ENCODE measurements at places on chromosomes 16 and 17.

- DNase-seq = no peak
These were observed 1631.8 kb downstream of the CDH8 start for GRCh38 chr16:60404401-60404800.

- DNase-seq = no peak
These were observed 89.8 kb downstream of the KATNIP start for GRCh38 chr16:27639561-27640276.

DNA sequence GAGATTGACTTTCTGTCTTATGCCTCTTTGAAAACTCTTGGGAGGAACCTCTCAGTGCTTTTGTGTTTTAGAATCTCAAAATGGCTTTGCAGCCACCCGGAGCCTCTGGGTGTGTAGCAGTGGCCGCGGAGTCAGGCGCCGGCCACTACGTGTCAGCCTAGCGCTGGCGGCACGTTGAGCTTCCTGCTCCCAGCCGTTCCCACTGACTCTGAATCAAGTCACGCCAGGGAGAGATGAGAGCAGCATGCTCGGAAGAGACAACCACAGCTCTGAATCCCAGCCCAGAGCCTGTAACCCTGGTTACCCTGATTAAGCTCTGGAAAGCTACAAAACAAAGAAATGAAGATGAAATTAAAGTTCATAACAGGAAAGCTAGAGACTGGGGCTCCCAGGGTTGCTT is 97.4 kb upstream of the CACNG5 start:
- no peak for DNase-seq

- no peak for DNase-seq
These were observed 1.6 kb downstream of the COASY start for GRCh38 chr17:42563543-42563942.

- DNase-seq = no peak
These were observed 100.8 kb upstream of the CORO6 start for GRCh38 chr17:29723278-29724047.

DNA sequence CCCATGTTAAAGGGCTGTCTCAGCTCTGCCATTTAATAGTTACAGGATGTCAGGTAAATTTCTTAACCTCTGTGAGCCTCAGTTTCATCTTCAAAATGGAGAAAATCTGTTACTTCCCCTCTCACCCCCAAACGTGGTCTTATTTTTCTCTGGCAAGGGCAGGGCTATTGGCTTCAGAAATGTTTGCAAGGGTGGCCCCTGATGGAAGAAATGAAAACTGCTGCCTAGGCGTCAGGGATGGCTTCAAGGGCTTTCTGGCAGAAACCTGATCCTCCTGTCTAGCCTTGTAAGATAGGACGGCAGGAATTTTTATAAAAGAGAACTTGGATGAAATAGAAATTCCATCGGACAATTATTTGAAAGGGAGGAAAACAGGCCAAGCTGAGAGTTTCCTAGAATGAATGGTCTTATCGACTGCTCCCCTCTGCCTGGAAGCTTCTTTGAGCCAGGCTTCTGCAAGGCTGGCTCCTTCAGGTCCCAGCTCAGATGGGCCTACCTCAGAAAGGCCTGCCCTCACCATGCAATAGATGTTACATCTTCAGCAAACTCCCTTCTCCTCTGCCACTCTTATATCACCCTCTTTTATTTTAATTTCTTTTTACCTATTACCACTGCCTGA is 43.0 kb upstream of the TANGO6 start:
- DNase-seq = no peak

DNA sequence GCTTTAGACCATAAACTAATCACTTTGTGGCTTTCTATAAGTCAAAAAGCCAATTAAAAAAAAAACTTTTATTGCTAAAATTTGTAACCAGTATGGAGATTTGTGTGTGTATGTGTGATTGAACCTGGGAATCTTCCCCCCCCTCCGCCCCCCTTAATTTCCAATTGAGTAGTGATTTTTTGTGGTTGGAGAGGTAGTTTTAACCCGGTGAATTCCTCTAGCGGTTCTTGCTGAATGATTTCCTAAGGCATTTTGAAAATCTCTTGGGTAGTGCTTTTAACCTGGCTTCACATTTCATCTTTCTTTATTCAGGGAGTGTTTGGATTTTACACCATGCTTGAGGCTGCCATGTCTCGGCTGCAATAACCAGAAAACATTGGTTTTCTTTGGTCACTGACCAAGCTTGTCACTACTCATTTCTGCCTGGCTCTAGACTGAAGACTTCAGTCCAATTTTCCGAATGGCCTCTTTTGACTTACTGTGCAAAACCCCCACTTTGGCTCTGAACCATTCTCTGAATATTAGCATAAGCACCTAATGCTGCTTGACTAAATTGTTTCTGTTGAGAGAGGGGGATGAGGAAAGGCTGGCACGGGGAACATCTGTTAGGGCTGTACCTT is 35.6 kb downstream of the PRKCA start:
- DNase-seq = no peak

DNA sequence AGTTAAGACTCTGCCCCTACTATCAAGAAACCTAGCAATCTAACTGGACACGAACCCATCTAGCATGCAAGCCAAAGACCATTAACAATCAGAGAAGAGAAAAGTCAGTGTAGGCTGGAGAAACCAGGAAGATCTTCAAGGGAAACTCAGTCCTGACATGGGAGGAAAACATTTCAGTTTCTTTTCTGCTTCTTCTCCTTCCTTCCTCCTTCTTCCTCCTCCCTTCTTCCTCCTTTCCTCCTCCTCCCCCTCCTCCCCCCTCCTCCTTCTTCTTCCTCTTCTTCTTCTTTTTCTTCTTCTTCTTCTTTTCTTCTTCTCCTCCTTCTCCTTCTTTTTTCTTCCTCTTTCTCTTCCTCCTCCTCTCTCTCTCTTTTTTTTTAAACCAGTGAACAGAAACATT is 29.6 kb upstream of the SHISA9 start:
- DNase-seq = no peak

GRCh38 chr16:21937336-21937829 is 15.8 kb upstream of the UQCRC2 start:
- no peak for DNase-seq

DNA sequence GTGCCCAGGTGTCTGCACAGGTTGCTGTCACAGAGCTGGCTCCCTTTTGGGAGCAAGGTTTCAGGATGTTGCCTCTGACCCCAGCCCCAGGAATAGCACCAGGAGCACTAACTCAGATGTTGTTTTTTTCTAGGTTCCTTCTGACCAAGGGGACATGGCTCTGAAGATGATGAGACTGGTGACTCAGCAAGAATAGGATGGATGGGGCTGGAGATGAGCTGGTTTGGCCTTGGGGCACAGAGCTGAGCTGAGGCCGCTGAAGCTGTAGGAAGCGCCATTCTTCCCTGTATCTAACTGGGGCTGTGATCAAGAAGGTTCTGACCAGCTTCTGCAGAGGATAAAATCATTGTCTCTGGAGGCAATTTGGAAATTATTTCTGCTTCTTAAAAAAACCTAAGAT is 28.1 kb downstream of the SCPEP1 start:
- DNase-seq = no peak

DNA sequence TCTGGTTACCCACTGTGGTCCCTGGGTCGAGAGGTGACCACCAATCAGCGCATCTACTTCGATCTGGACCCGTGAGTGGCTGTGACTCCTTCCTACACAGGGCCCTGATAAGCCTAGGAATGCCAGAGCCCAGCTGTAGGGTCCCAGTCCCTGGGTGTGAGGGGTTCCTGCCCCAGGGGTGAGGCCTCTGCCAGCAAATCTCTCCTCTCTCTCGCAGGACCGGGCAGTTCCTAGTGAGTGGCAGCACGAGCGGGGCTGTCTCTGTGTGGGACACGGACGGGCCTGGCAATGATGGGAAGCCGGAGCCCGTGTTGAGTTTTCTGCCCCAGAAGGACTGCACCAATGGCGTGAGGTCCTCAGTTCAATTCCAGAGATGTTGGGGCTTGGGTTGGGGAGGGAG is 2.2 kb upstream of the EFNB3 start:
- no peak for DNase-seq

- no peak for DNase-seq
These were observed 33.9 kb downstream of the CMTM4 start for GRCh38 chr16:66662445-66663194.

GRCh38 chr16:89246383-89246902 is 28.9 kb downstream of the ZNF778 start:
- no peak for DNase-seq

- DNase-seq = no peak
These were observed 10.6 kb upstream of the CCL5 start for GRCh38 chr17:35890774-35891155.

DNA sequence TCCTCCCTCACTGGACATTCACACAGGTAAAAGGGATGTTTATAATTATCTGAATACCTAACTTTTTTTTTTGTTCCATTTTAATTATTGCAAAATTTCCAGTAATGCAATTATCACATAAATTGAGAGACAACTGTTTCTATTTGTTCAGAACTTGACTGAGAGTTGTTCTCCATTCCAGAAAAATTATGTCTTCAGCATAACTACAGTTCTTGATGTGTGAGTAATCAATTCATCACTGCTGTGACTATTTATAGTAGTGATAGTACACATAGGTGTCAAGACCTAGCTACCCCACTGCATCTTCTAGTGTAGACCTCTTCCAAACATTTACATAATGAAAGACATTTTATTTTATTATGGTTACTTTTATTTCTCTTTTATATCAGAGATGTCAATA is 5.8 kb upstream of the TNRC6A start:
- DNase-seq = no peak

DNA sequence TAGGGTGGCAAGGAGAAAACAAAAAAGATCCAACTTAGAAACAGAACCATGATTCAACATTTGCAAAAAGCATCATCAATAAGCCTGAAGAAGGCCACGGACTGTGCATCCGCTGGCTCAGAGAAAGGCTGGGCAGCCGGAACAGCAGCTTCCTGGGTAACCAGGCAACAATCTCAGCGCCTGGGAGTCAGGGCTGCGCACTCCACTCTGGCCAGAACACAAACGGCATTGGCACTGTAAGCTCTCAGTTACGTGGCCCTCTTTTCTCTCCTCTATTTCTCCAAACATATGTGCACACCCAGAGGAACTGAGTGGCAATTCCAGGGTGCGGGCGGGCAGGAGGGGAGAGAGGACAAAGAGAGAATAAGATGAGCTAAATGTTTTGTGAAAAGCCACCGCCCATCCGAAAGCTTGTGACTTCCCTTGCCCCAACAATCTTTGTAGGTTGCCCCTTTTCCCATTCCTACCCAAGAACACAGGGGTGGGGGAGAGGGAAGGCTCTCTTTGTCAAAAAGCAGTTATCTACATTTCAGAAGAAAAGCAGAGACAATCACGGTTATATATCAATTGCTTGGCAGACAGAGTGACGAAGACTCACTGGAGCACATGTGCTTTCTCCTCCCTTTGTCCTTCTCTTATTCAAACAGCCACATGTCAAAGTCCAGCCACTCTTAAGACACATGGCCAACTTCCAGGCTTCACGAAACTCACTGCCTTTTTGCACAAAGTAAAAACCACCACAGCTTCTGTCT is 6.6 kb upstream of the GHDC start:
- DNase-seq = no peak

GRCh38 chr17:57480438-57481196 is 224.3 kb downstream of the MSI2 start:
- DNase-seq = peak; percentile 58

DNA sequence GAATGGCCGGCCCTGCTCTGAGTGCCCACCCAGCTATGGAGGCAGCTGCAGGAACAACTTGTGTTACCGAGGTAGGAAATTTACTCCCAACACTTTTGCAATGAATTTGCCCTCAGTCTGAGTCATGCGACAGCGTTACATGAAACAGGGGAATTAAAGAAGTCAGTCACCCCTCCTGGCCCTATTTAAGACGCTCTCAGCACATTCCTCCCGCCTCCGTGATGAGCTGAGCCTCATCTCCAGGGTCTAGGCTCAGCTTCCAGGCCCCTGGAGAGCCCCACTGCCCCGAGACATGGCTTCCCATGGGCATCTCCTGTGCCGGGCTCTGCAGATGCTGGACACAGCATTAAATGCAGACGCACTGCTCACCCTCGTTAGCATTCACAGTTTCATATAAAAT is 35.0 kb downstream of the CRISPLD2 start:
- DNase-seq = no peak

DNA sequence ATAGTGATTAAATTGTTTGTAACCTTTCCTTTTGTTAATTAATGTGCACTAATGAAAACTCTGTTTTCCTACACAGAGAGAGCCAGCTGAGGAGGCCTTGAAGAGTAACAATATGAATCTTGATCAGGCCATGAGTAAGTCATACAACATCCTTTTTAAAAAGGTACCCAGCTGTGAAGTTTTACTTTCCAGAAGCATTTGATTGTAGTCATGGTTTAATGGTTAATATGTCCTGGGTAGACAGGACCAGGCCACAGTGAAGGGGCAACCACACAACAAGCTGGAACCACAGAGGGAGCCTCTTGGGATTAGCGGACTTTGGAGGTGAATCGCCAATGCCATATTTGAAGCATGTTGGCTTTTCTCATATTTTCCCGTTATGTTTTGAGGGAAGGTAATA is 55.6 kb downstream of the TMC6 start:
- DNase-seq = no peak

DNA sequence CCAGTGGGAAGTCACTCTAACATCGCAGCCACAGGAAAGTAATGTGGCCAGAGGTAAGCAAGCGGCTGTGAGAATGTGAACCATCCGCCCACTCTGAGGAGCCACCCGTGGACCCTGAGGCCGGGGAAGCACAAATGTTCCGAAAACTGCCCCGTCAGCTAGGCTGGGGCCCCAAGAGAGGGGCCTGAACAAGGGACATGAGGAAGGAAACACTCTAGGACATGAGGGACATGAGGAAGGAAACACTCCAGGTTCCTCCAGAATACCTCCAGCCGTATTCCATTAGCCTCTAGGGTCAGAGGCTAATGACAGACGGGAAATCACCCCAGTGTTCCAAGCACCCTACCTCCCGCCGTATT is 317 bp downstream of the TEFM start:
- DNase-seq = no peak

DNA sequence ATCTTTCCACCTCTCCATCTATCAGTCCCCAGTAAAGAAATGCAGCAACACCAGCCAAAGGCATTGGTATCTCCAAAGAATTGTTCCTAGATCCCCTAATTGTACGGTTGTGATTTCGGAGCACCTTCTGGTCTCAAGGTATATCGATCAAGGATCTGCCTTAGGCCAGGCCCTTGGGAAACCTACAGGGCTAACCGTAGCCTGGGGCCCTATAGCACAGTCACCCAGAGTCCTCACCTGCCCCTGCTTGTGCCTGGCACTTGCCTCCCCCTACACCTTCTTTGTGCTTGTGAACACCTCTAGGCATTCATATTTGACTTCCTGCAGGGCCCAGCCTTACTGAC is 16.8 kb upstream of the AURKB start:
- no peak for DNase-seq

GRCh38 chr17:1112875-1113274 is 66.9 kb downstream of the ABR start:
- no peak for DNase-seq

- DNase-seq = no peak
These were observed 118.3 kb upstream of the EEF2KMT start for GRCh38 chr16:5215901-5216300.
